Inflammatory macrophage (primary cell): ENCODE measurements at places on chromosomes 16 and 17.

GRCh38 chr16:47358816-47359215, 102.0 kb downstream of the ITFG1 start:
- no peak for DNase-seq

DNA sequence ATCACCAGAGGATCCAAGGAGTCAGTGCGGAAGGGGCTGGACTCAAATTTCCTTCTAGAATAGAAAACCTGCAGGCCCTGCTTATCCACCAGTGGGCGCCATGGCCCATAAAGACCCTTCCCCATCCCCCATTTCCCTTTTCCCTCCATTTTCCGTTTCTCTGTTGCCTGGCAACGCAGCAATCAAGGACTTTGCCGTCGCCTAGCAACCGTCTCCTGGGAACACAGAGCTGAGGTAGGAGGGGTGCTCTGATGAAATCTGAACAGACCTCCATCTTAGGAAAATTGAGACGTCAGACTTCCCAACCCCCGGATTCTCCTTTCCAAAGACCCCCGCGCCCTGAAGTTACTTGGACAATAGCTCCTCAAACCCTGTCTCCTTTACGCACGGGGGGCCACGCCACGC, 5.7 kb downstream of the DLG4 start:
- DNase-seq = peak; percentile 59

DNA sequence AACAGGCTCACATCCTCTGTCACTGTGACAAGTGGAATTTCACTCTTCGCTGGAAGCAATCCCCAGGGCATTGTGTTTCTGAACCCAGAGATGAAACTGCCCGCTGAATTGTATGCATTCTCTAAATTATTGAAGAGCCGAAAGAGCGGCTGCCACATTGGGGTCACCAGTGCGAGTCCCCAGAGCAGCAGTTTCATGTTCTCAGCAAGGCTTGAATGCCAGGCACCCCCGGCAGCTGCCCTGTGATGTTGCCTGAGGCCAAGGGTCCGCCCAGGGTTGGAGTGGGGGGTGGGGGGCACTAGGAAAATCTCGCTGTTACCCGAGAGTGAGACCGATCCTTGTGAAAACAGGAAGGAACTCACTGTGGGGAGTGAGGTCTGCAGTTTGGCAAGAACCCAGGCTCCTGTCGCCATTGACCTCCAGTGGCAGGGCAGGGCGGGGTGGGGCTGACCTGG, 20.7 kb upstream of the BCAR1 start:
- peak; percentile 37 for DNase-seq

GRCh38 chr16:85479972-85480726, 133.0 kb upstream of the GSE1 start:
- no peak for DNase-seq

DNA sequence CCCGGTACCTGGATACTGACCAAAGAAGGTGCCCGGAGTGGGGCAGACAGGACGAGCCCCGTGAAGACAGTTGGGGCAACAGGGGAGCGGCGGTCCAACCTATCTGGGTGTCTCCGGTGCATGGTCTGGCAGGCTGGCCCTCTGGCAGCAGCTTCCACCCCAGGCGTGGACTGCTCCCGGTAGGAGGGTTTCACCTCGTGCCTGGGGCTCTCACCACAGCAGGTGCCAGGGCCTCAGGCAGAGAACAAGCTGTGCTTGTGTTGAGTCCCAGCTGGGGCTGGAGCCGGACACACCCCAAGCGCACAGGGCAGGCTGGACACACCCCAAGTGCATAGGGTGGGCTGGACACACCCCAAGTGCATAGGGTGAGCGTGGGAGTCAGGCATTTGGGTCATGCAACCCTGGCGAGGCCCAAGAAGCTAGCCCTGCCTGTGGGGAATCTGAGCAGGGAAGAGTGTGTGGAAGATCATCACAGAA, 1.5 kb upstream of the FBXL16 start:
- no peak for DNase-seq

- DNase-seq = no peak
Measured at GRCh38 chr17:30543456-30543855, 66.2 kb downstream of the GOSR1 start.

GRCh38 chr17:745406-745805, 6.7 kb downstream of the GEMIN4 start:
- DNase-seq = no peak

DNA sequence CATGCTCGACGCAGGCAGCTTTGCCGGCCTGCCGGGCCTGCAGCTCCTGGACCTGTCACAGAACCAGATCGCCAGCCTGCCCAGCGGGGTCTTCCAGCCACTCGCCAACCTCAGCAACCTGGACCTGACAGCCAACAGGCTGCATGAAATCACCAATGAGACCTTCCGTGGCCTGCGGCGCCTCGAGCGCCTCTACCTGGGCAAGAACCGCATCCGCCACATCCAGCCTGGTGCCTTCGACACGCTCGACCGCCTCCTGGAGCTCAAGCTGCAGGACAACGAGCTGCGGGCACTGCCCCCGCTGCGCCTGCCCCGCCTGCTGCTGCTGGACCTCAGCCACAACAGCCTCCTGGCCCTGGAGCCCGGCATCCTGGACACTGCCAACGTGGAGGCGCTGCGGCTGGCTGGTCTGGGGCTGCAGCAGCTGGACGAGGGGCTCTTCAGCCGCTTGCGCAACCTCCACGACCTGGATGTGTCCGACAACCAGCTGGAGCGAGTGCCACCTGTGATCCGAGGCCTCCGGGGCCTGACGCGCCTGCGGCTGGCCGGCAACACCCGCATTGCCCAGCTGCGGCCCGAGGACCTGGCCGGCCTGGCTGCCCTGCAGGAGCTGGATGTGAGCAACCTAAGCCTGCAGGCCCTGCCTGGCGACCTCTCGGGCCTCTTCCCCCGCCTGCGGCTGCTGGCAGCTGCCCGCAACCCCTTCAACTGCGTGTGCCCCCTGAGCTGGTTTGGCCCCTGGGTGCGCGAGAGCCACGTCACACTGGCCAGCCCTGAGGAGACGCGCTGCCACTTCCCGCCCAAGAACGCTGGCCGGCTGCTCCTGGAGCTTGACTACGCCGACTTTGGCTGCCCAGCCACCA, 9.7 kb downstream of the VASN start:
- DNase-seq = no peak

DNA sequence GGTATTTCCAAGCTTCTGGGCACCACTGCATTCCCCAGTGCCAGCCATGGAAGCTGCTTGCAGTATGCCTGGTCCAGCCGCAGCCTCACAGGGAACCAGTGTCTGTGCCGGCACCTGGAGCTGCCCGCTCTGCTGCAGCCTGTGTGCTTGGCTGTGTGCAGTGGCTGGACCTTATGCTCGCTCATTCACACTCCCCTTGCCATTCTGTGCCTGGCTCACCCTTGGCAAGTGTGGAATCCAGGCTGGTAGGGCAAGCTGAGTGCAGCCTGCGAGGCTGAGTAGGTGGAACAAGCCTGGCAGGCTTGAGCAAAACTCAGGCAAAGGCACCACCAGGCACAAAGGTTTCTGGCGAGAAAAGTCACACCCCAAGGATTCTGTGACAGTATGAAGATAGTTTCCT, 144.0 kb downstream of the MYO1D start:
- no peak for DNase-seq

DNA sequence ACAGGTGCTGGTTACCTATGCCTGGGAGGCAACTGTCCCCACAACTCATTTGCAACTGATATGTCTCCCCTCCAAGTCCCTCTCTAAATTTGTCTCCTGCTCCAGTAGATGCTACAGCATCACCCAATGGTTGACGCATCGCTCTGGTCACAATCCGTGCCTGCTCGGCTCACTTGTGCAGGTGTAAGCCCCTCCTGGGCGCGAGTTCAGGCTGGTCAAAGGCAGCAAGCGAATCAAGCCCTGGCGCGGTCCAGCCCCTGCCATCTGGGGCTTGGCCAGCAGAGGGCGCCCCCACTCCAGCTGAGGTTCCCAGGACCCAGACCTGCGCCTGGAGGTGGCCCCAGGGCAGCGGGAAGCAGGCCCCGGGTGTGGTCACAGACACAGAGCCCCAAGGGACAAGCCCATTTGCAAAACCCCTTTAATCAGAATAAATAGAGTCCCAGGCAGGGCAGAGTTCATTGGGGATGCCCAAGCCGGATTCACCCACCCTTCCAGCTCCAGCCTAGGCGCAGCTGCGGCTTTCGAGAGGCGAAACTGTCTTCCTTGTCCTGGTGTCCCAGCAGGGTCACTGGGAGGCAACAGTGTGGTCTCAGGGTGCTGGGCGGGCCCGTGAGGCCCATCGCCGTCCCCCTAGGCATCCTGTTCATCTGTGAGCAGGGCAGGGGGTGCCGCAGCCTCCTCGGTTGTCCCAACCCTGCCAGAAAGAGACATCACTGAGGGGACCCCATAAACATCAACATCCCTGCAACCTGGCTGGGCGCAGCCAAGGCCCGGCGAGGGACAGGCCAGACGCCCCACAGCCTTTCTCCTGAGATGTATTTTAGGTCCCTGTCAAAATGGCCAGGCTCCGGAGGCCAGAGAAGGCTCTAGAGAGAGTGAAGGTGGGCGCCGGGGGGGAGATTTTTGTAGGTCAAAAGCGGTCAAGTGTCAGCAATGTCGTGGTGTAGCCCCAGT, 15.8 kb downstream of the TMC6 start:
- peak; percentile 64 for DNase-seq

DNA sequence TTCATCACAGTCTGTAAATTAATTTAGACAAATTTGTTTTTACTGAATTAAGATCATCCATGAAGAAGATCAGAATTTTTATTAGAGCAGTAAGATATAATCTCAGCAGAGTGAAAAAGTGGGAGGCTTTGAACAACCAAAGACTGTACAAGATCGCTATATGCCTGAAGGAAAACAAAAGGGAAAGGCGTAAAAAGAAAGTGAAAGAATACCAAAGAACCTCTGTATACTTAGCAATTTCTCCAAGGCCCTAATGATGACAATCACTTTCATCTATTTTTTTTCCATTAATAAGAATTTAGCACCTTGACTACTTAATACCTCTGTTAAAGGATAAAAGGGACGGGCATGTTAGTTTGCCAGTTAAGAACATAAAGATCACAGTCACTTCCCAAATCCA, 38.6 kb upstream of the ABCA10 start:
- no peak for DNase-seq

DNA sequence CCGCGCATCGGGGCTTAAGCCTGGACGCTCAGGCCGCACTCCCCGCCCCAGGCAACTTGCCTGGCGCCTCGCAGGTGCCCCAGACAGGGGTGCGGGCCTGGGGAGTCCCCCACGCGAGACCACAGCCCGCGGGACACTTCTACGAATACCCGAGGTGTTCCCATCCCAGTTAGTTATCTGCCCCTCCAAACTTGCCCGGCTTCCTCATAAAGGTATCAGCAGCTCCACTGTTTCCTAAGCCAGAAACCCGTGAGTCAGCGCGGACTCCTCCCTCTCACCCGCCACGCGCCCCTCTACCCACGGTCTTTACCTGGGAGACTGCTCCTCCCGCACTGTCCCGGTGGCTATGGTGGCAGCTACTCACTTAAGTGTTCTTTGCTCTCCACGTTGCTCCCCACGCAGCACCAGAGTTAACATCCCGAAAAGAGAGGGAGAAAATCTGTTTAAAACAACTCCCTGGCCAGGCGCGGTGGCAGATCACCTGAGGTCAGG, 1.0 kb upstream of the CREBBP start:
- no peak for DNase-seq

DNA sequence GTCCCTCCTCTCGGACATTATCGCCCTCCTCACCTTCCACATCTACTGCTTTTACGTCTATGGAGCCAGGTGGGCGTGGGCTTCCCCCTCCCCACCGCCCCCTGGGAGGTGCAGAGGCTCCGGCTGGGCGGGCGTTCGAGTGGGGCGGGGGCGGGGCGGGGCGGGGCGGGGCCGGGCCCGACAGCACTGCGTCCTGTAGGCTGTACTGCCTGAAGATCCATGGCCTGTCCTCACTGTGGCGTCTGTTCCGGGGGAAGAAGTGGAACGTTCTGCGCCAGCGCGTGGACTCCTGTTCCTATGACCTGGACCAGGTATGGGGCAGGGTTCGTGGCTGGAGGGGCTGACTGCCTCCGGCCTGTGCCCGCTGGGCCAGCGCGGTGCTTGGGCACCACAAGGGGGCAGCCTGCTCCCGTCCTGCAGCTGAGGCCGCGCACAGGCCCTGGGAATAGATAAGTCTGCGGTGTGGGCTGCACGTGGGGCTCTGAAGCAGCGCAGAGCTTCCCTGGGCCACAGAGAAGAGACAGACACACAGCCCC, 9.2 kb downstream of the PIGQ start:
- peak; percentile 83 for DNase-seq

DNA sequence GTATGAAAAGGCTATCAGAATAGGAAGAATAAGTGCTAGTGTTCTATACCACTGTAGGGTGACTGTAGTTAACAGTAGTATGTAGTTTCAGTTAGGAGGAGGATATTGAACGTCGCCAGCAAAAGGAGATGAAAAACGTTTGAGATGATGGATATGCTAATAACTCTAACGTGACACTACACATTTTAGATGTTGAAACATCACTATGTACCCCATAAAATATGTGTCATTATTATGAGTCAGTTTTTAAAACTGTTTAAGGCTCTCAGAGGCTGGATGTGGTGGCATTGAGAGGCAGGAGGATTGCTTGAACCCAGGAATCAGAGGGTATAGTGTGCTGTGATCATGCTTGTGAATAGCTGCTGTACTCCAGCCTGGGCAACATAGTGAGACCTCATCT, 31.8 kb downstream of the UBN1 start:
- no peak for DNase-seq

GRCh38 chr17:58273453-58274104, 7.2 kb downstream of the MPO start:
- peak; percentile 78 for DNase-seq

DNA sequence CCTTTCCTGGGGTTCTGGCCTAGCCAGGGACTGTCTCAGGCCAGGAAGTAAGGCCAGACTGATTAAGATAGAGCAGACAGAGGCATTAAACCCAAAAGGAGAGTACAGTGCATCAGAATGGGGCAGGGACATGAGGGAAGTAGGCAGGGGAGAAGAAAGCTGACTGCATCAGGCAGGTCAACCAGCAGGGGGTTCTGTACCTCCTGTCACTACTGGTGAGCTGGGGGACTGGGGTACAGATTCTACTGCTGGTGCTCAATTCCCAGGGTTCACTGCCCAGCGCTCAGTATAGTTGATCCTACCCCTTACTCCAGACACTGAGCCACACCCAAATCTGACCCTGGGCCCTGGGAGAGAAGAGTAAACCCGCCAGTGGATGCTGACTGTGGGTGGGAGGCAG, 12.9 kb upstream of the MTMR4 start:
- peak; percentile 8 for DNase-seq

- DNase-seq = peak; percentile 90
Measured at GRCh38 chr17:75271233-75271954, 363 bp upstream of the MIF4GD start.

- no peak for DNase-seq
Measured at GRCh38 chr16:56732366-56732765, 2.4 kb downstream of the NUP93 start.

- no peak for DNase-seq
Measured at GRCh38 chr17:10745231-10745630, 15.4 kb upstream of the TMEM220 start.
